ENCODE measurements at places on chromosomes 12 and 14. TPM values are rescaled to one million over a fixed set of nuclear protein-coding genes. Genes with fewer than 3 reads are reported as not detected.

- peak; percentile 87 for DNase-seq
Observed at GRCh38 chr12:116600959-116601918, 42.1 kb downstream of the MAP1LC3B2 start.

GRCh38 chr12:25100194-25101091 lies 94.5 kb downstream of the DNAI7 start:
- no peak for DNase-seq

- DNase-seq, result no peak
Observed at GRCh38 chr14:28773176-28773575, 6.6 kb downstream of the FOXG1 start.

GRCh38 chr12:112939761-112940381 lies 1.6 kb downstream of the OAS3 start:
- no peak for DNase-seq

GRCh38 chr12:8590842-8591545 lies 21.7 kb downstream of the AICDA start:
- DNase-seq, result no peak

DNA sequence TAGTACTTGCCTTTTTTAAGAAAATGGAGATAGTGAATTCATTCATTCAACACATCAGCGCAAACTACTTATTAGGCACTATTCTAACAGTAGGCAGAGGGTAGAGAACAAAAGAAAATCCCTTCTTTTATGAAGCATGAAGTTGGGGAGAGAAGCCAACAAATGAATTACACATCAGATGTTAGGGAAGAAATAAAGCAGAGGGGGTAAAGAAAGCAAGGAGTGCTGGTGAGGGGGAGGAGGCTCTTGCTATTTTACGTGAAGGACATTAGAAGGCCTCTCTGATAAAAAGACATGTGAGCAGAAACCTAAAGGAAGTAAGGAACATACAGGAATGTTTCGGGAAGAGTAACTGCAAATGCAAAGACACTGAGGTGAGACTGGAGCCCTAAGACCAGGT lies 22.2 kb downstream of the TFCP2 start:
- no peak for DNase-seq

DNA sequence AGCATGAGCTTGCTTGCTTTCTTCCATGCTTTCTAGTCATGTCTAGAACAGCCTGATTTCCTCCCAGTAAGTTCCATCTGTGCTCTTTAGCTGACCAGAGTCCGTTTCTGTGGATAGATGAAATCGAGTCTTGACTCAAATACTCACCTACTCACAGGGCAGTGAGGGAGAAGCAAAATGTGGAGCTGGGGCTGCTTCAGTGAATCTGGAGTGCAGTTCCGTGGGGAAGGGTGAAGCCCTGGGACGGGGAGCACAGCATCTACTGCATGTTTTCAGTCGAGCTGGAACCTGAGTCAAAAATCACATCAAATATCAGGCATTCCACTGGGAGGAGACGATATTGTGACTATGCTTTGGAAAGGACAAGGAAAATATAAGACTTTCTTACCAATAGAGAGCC lies 70.3 kb upstream of the PRMT8 start:
- no peak for DNase-seq

DNA sequence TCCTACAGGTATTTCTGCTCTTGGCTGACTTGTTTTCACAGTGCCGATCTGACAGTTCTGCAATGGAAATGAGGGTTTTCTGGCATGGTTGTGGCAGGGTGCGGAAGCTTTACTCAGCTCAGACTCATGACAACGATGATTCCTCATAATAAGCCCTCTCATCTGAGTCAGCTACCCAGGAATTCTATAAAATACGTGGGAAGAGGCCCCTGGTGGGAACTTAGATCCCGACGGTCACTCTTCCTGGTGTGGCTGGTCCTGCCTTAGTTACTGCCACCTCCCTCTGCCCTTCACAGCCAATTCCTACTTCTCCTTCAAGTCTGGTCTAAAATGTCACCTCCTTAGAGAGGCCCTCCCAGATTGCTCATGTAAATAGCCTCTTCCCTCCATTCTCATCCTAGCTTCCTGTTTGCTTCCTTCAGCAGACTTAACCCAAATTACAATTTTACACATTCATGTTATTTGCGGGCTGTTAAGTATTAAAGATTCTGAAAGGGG lies 104.2 kb upstream of the MAP1LC3B2 start:
- DNase-seq, result peak; percentile 99

DNA sequence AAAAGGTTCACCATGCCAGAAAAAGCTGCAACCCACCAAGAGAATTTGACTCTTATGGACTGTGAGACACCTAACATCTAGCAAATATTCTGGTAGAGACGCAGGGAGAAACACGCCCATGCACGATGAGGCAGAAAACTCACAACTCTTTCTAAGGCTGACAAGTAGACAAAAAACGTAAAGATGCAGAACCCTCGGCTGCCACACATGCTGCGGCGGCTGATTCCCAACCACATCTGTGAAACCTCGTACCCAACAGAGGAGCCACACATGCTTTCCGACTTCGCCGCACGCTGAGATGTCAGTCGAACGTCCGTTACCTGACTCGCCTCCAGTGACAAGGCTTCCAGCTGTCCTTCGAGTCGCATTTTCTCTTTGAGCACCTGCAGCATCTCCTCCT lies 21.8 kb downstream of the GOLGA3 start:
- no peak for DNase-seq

GRCh38 chr12:124438437-124439056 lies 128.9 kb downstream of the NCOR2 start:
- DNase-seq, result no peak

DNA sequence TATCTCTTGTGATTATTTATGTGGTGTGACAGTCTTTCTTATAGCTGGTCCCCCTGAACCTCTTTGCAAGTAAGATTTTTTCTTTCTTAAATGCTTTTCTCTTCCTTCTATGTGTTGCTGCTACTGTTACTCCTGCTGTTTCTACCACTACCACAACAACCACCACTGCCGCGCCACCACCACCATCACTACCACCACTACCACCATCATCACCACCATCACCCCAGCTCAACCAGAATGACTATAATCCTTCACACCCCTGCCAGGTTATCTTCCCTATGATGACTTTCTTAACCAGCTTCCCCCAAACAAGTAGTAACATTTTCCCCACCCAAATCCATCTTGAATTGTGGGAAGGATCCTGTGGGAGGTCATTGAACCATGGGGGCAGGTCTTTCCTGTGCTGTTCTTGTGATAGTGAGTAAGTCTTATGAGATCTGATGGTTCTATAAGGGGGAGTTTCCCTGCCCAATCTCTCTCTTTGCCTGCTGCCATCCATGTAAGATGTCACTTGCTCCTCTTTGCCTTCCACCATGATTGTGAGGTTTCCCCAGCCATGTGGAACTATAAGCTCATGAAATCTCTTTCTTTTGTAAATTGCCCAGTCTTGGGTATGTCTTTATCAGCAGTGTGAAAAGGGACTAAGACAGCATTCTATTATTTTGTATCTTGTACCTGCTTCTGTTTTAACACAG lies 52.2 kb downstream of the CHST11 start:
- no peak for DNase-seq

GRCh38 chr12:27094726-27095125 lies 12.3 kb upstream of the C12orf71 start:
- DNase-seq, result no peak

DNA sequence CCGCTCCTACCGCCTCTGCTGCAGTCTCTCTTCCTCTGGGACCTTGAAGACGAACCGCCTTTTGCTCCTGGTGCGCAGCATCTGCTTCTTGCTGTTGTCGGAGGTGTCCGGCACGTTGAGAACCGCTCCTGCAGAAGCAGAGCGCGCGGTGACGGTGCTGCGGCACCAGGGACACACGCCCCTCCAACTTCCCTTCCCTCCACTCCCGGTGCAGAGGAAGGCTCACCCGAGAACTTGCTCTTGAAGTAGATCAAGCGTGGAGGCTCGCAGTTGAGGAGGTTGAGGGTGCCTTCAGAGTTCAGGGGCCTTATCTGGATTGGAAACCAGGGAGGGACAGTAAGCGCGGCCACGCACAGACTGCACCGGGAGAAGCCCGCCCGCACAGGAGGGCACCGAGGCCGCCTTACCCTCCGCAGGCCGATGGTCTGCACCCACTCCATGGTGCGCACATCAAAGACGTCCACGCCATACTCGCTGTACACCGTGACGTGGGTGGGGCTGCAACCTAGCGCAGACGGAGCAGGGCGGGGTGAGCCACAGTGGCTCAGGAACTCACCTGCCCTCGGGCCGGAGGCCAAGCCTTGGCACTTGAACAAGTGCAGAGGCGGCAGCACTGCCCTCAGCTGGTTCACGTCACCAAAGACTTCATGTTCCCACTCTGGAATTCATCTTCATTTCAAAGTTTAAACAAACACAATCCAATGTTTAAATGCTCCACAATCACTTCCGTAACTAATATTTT lies 17.5 kb downstream of the AMN start:
- DNase-seq, result no peak

DNA sequence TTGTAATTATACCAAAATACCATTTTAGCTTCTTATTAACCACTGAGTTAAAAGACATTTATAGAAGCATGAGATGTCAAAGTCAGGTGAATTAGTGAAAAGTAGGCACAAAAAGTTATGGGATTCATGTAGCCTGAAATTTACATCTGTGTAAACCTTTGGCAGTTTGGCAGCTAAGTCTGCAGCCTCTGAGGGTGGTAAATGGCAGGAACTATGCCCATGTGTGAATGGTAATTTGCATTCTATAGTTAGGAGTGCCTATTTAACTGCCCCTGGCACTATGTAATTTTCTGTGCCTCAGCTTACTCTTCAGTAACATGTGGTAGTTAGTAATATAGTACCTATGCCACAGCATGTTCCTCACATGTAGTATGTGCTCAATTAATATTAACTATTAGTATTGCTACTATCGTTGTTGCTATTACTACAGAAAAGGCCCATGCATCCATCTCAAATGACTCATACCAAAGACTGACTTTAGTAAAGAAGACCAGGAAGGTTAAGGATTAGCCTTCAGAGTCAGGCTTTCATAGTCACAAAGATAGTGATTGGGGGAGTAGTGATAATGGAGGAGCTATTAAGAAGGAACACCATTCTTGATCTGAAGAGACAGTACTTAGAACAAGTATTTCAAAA lies 258.7 kb upstream of the BTG1 start:
- DNase-seq, result no peak

Gene PKP2
- total RNA-seq, result 4.6 TPM

Gene SCAF11
- 67.1 TPM for total RNA-seq

Gene GALNT4
- total RNA-seq, result 14.0 TPM

Gene B4GALNT3
- total RNA-seq, result 0.27 TPM

Gene KRT74
- not detected for total RNA-seq

Gene NFE2
- 0.06 TPM for total RNA-seq

Gene PPP1R1A
- not detected for total RNA-seq

Gene RNF212B
- total RNA-seq, result not detected
